Activated CD4-positive, alpha-beta T cell treated with anti-CD3 and anti-CD28 coated beads, Interleukin-2, amount 50 U/mL, for 16 hours (primary cell): ENCODE measurements at places on chromosomes 4 and X.
A peak's percentile ranks its signal among the peaks of the same experiment; 100 is the strongest.

GRCh38 chr4:98283219-98284189 is 22.3 kb downstream of the RAP1GDS1 start:
- no peak for DNase-seq

DNA sequence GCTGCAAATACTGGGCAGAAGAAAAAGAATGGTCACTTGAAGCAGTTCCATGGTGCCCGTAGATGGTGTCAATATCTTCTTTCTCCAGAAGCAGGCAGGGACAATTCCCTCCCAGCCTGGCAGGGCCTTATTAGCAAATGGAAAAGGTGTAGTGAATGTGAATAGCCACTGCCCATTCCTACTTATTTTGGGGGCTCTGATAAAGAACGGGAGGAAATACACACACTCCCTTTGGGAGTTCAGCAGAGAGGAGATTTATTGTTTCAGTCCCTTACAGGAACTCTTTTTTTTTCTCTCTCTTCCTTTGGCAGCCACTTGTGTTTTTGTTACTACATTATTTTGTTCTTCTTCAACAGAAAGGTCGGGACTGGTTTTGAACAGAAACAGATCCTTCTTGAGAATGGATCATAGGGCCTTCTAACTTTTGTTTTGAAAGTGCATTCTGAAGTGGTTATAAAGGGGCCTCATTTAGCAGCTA is at the start of gene EMCN:
TSS of gene EMCN (minus strand) at position 159 of the 478 bp plus-strand sequence. CDS start at position 51, 108 bp downstream.
- DNase-seq: no peak

DNA sequence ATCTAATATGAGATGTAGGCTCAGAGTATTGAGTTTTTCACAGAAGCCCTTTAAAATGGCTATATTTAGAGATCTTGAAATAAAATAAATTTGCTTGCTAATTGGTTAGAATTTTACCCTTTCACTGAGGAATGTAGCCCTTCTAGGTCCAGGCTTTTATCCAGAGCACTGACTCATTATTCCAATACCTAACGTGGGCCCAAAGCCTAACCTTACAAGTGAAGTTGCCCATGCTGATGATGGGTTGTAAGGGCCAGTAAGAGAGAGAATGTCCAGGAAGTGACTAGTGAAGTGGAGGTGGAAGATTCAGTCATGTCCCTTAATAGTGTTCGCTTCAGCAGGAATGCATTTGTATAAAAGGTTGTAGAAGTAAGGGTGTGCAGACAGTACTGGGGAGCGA is 155.9 kb downstream of the STIM2 start:
- DNase-seq: no peak

GRCh38 chr4:169122422-169122821 is 112.4 kb upstream of the CBR4 start:
- DNase-seq: no peak

- no peak for DNase-seq
These were observed 100.0 kb downstream of the ATP11C start for GRCh38 chrX:139832718-139833309.

DNA sequence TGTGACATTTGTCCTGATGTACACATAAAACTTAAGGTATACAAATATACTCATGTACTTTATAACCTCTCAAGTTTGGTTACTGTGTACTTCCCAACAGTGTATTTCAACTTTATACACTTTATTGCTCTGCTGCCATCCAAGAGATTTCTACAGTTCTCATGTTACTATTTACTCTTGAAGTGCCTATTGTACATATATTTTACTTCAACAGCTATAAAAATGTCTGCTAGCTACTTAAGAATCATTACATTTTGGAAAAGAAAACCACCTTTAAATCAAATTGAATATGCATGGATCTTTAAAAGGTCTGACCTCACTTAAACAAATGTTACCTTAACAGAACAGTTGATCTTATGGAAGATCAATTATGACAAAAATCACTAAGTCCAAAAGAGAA is 1056.4 kb downstream of the ADGRL3 start:
- no peak for DNase-seq

DNA sequence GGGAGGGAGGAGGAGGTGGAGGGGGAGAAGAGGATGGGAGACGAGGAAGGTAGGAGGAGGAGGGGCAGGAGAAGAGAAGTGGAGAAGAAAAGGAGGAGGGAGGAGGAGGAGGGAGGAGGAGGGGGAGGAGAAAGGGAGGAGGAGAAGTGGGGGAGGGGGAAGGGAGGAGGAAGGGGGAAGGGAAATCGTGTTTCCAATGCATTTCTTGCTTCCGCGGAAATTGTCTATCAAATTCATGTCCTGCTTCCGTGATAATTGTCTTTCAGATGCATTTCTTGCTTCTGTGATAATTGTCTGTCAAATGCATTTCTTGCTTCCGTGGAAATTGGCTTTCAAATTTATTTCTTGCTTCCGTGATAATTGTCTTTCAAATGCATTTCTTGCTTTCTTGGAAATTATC is 43.3 kb downstream of the CRLF2 start:
- no peak for DNase-seq

DNA sequence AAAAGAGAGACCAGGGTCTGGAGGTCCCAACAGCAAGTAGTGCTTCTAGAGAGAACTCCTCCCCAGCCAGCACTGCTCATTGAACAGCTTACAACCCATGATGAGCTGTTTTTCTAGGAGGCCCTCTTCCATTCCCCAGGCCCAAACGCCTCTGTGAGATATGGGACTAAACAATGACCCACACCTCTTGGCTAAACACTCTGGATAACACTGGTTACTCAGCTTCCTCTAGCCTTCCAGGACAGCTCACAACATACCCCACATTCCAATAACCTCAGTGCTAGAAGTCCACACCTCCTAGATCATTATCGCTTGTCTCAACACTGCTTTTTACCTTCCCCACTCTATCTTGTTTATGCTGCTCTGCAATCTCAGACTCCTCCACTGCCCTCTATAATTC is 35.4 kb upstream of the PGRMC2 start:
- DNase-seq: no peak

GRCh38 chr4:95507561-95507960 is 41.2 kb downstream of the UNC5C start:
- no peak for DNase-seq

- DNase-seq: no peak
These were observed 128.8 kb downstream of the UCHL1 start for GRCh38 chr4:41385481-41385880.

DNA sequence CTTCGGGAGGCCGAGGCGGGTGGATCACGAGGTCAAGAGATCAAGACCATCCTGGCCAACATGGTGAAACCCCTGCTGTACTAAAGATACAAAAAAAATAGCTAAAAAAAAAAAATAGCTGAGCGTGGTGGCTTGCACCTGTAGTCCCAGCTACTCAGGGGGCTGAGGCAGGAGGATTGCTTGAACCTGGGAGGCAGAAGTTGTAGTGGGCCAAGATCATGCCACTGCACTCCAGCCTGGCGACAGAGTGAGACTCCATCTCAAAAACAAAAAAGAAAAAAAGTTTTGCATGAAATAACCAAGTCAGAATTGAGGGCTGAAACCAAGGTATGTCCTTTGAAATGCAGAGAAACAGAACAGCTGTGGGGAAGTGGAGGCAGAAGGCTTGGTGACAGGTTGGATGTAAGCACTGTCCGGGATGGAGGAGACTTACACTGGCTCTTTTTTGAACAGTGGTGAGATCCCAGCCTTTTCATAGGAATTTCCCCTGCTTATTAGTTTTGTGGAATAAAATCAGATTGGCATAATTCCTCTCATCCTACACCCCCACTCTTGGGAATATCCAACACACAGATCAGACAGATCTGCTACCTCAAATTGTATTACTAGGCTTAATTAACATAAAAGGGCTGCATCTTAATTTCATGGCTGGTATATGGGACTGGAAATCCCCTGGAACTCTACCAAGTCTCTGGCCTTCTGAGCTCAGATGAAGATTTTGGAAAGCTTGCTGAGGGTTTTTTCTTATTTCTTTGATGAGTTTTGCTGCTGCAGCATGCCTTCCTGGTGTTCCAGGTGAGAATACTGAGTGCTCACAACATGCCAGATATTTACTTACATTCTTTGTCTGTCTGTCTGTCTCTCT is 18.8 kb upstream of the C4orf36 start:
- DNase-seq: no peak

DNA sequence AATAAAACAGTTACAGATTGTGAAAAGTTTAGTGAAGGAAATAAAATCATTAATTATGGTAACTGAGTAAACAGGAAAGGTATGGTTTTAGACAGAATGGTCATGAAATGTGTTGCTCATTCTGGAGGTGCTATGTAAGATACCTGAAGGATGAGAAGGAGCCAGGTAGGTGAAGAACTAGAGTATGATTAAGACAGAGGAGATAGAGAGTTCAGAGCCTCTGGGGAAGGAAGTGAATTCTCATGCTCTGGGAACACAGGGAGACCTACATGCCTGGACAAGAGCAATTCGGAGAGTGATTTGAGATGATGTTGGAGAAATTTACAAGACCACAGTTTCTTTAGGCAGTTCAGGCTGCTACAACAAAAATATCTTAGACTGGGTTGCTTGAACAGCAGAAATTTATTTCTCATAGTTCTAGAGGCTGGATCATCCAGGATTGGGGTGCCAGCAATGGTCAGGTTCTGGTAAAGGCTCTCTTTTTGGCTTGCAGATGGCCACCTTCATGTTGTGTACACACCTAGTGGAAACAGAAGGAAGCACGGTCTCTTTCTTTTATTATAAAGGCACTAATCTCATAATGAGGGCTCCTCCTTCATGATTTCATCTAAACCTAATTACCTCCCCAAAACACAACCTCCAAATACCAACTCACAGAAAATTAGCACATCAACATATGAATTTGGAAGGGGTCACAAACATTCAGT is 1416.1 kb downstream of the PCDH7 start:
- no peak for DNase-seq

DNA sequence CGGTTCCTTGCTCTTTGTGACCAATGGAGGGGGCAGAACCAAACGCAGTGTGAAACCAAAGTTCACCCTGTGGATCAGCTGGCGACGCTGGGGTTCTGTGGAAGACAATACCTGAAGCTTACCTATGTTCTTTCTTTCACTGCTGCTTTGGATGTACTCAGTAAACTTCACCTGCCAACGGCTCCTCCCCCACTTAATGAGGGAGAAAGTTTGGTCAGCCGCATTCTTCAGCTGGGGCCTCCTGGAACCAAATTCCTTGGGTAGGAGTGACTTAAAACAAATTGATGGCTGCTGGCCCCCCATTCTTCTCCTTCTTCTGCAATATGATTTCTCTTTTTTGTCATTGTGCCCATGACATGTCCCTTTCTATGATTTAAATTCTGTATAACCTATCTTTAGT is 282.4 kb downstream of the ANK2 start:
- no peak for DNase-seq

DNA sequence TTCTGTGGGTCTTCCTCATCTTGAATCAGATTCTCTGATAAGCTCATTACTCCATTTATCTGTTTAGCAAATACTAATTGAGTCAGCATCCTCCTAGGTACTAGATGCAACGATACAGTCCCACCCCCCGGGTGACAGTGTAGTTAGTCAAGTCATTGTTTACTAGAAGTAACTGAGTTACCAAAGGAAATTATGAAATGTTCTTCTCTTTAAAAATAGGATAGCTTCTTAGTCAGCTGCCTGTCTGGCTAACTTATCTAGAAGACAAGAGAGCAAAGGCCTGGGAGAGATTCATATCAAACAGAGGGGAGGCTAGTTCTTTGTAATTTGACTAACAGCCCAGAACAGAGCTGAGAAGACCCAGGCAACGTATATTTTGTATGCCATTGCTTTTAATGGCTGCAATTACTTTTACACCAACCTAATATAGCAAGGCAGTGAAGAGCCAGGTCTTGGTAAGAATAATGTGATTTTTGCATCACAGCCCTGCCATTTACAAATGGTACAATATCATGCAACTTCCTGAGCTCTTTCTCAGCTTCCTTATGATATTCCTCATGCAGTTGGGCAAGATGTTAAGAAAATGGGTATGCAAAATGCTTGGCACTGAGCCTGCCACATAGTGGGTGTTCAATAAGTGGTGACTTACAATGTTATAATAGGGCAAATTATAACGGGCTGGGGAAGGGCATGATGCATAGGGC is 149.9 kb downstream of the CHIC2 start:
- DNase-seq: peak; percentile 39

DNA sequence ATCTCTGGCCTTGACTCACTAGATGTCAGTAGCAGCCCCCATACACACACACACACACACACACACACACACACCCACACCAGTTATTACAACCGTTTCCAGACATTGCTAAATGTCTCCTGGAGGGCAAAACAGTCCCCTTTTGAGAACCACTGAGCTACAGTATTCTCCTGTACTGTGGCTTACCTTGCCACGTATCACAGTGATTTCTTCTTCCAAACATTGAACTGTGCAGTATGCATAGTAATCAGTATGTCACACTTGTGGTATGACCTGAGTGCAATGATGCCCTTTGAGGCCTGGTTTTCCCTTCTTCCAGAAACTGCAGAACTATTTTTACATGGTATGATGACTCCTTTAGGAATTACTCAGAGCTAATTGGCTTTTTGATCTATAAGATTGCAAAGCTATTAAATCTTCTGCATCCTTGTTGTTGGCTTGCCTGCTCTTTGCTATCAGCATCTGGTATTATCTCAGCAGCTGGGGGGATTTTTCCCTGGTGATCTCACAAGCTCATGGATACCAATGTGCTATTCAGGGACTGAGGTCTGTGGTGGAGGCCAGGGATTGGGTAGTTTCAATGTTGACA is 3.6 kb upstream of the THOC2 start:
- no peak for DNase-seq
